ENCODE measurements at places on chromosomes 1 and 21.

DNA sequence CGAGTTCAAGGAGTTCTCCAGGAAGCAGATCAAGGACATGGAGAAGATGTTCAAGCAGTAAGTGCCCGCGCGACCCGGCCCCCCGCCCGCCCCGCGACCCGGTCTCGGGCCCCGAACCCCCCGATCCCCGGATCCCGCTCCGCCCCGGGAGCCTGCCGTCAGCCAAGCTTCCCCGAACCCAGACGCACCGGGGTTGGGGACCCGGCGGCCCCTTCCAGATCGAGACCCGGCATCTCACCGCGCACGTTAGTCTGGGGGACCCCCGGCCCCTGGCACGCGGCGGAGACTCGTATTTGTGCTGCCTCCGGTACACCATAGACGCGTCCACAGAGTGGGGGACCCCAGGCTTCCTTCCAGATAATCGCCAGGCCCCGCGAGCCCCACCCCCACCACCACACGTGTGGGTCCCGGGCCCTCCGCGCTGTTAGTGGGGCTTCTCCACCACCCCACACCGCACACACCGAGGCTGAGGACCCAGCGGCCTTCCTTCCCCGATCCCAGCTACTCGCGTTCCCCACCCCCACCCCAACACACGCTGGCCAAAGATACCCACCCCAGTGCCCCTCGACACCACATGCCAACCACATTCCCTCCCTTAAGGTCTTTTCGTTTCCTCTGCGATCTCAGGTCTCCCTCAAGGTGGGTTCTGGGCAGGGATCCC lies 665 bp downstream of the EFHD2 start:
- DNase-seq = no peak

DNA sequence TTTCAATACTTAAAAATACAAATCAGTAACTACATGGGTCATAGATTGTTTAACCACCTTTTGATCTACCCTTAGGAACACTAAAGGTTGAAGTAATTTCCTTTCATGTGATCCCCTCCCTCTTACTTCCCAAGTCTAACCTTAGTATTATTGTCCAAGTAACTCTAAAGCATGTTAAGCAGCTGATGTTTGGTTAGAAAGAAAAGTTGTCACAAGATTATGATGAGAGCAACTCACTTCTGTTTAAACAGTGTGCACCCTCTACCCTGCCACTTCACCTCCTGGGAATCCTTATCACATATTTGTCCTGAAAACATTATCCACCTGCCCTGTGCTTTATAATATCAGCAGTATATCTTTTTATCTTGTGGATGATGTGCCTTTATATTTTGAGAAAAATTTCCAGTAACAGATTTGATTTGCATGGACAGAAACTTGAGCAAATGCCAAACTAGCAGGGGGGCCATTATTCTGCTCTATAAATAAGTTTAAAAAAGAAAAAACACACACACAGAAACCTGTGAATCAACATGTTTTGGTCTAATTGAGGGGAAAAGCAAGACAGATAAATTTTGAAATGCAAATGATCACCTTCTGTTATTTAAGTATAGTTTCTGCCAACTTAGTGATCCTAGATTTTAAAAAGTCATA lies 194.3 kb downstream of the RPS6KC1 start:
- no peak for DNase-seq

DNA sequence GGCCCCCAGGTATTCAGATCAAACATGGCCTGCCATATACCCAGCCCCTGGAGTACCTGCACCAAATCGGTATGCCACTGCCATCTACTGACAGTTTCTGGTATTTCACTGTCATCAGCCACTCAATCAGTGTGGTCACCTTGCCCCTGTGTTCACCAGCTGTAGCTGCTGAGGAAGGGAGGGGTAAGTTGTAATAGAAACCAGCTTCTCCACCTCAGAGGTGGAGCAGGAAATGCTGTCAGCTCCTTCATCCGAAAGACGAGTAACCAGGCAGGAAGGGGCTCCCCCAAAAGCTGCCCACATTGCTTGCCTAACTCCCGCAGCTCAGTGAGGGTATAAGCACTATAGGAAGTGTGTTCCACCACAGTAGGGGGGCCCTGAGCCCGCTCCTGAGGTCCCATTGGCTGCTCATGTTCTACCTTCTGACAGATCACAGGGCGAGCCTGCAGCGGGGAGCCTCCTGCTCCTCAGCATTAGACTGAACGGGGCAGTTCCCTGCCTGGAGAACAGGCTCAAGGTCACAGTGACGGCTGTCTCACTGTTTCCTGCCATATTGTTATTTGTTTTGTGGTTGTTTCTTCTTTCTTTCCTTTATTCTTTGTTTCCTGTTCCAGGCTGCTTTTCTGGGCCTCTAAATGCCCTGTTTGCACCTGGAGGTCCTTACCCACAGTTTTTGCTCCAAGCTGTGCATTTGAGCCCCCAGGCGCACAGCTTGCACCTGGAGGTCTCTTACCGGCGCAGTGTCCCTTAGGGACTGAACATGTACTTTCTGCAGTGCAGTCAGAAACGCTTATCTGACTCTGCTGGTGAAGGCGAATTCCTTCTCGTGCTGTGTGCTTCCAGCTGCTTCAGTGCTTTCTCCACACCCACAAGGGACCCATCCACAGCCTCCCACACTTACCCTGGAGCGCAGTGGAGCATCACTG lies 1638.3 kb downstream of the MRPL39 start:
- peak; percentile 65 for DNase-seq

DNA sequence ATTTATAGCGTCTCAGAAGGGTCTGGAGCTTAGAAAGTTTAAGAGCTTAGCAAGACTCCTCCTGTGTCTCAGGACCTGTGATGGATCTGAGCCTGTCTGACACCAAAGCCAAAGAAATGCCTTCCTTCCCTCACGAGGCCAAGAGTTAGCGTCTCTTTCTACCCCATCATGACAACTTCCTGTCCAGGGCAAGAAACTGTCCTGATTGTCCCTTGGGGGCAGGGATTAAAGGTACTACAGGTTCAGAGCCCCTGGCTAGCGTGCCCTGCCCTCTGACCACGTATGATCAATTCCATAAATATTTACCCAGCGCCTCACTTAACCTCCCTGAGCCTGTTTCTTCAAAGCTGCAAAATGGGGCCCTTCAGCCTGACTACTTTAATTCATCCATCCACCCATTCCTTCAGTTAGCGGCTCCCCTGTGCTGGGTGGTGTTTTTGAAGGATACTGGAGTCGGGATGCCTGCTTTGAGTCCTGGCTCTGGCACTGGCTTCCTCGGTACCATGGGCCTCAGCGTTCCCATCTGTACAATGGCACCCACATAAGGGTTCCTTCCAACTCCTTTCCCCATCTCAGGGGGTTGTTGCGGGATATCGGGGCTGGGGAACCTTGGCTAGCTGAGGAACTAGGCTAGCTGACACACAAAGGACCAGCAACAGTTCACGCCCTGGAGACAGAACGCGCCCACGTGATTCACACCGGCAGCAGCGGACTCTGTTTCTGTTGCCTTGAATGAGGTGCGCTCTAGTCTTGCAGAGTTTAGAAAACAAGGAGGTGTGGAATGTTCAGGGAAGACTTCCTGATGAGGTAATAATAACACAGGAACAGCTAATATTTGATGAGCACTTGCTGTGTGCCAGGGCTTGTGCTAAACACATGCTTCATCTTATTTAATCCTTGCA lies 23.0 kb upstream of the EPHA2 start:
- DNase-seq = no peak

- no peak for DNase-seq
Observed at GRCh38 chr1:38097284-38097898, 50.8 kb upstream of the POU3F1 start.

DNA sequence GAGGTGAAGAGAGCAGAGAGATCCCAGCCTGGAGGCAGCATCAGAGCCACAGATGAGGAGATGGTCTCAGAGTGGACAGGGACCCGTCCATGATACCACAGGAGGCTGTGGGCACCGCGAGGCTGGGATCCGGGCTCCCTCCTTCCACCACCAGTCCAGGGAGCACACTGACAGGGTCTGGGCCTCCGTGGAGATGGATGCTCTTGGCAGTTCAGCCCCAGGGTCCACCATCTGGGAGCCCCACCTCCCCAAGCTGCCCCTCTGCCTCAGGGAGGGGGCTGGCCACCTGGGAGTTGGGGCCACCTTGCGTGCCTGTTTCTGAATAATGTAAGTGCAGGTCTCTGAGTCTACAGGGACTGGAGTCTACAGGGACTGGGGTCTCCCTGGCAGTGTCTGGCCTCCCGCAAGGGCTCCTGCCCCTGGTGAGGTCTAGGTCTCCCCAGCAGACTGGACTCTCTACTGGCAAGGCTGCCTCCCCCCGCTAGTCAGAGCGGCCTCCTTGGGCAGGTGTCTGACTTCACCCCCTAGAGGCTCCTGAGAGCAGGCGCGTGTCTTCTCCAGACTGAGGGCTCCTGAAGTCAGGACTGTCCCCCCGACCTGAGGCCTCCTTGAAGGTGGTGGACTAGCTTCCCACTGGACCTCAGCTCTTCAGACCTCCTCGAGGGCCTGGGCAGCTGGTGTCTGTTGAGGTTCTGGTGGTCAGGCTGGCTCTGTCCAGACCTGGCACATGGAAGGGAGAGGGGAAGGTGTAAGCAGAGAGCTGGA lies 218.5 kb downstream of the PTPRU start:
- DNase-seq = no peak

- no peak for DNase-seq
Observed at GRCh38 chr1:58155418-58156123, 391.0 kb downstream of the OMA1 start.

DNA sequence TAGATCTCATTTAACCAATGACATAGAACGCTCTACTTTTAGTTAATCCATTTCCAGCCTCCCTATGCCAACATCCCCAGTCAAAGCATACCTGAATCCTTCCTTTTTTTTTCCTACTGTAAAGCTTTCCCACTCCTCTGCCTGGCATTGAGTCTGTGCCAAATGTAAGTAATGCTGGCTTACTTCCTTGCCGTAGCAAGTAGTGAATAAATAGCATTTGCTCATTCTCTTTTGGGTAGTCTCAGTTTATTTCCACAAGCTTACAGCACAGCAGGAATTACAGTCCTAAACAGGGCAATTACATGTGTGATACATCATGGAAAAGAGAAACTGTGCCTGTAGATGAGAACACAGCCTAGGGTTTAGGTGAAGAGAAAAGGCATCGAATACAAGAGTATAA lies 352.6 kb upstream of the NEGR1 start:
- DNase-seq = no peak

GRCh38 chr1:229181419-229181818 lies 89.5 kb upstream of the RAB4A start:
- no peak for DNase-seq

DNA sequence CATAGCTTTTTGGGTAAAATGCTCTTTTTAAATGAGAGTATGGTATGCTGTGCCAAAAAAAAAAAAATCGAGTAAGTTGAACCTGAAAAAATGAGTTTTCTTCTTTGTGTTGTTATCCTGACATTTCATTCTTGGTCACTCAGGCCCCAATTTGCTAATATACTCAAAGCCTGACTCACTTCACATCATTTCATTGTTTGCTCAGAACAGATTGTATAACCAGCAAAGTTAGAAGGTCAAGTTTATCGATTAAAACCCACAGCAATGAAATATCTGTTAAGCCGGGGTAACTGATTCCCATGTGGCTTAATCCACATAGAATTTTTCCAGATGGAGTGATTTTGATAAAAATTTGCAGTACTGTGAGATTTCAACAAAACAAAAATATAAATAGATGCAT lies 363.7 kb downstream of the NEGR1 start:
- DNase-seq = no peak

DNA sequence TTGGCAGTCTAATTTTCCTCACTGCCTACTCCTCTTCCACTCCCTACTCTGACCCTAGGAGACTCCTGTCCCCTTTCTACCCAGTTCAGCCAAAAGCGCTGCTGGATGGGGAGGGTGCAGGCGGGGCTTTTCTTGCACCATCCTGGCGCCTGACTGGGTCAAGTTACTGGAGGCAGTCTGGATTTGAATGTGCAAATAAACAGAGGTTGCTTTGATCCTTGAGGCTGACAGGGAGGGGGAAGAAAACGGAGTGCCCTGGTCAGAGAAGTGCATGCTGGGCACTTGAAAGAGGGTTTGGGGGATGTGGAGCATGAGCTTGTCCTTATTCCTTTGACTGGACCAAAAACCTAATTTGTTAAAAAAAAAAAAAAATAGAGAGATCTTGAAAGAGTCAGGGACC lies 76.8 kb upstream of the SOX13 start:
- no peak for DNase-seq

DNA sequence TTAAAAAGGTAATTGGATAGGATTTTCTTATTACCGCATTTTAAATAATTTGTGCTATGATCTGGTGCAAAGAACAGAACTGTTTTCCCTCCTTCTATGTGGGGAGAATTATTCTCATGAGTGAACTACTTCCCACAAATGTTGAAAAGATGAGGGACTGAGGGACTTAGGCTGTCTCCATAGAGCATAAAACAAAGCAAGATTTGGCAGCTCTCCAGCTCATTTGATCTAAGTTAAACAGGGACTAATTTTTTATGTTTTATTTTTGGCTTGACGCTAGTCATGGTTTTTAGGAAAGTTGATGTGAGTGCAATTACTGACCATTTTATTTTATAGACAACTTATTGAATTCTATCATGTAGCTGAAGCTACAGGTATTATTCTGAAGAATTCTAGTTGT lies 362.3 kb downstream of the HLX start:
- DNase-seq = no peak

- no peak for DNase-seq
Observed at GRCh38 chr1:183905508-183906113, 100.7 kb downstream of the RGL1 start.

GRCh38 chr1:64623750-64624191 lies 121.1 kb upstream of the RAVER2 start:
- peak; percentile 13 for DNase-seq

DNA sequence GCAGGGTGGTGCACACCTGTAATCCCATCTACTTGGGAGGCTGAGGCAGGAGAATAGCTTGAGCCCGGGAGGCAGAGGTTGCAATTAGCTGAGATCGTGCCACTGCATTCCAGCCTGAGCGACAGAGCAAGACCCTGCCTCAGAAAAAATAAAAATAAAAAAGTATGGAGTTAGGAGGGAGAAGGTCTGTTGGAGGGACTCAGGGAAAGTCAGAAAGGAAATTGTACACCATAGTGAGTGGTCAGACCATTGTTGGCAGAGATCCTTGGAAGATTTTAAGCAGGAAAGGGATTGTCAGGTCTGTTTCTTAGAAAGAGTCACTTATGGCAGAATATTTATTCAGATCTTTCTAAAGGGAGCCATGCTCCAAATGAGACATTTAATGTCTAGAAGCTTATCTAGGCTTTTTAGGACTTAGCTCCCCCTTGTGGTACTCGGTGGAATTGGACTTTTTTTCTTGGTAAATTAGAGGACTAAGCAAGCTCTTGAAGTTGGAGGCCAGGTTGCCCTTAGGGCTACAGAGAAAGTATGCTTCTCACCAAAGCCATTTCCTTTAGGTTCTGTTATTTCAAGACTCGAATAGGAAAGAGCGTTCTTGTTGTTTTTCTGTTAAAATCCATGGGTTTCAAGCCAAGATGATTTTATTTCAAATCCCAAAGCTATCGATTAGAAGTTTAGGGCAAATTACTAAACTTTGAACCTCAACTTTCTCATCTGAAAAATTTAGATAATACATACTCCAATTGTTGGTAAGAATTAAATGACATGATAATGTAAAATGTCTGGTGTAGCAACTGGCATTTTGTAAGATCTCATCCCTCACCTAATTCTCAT lies 16.5 kb downstream of the MIA3 start:
- no peak for DNase-seq

- DNase-seq = no peak
Observed at GRCh38 chr1:114107474-114108435, 45.9 kb downstream of the SYT6 start.

- DNase-seq = no peak
Observed at GRCh38 chr1:173122344-173122935, 71.7 kb upstream of the TNFSF18 start.

GRCh38 chr1:224219011-224219611 lies 36.1 kb downstream of the DEGS1 start:
- no peak for DNase-seq

Data from stimulated activated CD4-positive, alpha-beta T cell treated with anti-CD3 and anti-CD28 coated beads, Interleukin-15, amount 100 ng/mL, for 48 hours (primary cell).